Stimulated activated CD8-positive, alpha-beta memory T cell treated with anti-CD3 and anti-CD28 coated beads, Interleukin-7, amount 100 ng/mL, for 24 hours (primary cell): ENCODE measurements at places on chromosomes 2 and 18.

DNA sequence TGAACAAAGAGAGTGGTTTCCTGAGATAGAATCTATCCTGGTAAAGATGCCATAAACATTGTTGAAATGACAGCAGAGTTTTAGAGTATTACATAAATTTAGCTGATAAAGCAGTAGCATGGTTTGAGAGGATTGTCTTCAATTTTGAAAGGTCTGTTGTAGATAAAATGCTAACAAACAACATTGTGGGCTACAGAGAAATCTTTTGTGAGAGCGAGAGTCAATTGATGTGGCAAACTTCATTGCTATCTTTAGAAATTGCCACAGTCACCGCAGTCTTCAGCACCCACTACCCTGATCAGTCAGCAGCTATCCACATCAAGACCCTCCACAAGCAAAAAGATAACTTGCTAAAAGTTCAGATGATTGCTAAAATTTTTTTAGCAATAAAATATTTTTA is 17.5 kb downstream of the VRK2 start:
- DNase-seq: no peak

GRCh38 chr2:189412330-189412953 is 28.8 kb upstream of the WDR75 start:
- DNase-seq: no peak

DNA sequence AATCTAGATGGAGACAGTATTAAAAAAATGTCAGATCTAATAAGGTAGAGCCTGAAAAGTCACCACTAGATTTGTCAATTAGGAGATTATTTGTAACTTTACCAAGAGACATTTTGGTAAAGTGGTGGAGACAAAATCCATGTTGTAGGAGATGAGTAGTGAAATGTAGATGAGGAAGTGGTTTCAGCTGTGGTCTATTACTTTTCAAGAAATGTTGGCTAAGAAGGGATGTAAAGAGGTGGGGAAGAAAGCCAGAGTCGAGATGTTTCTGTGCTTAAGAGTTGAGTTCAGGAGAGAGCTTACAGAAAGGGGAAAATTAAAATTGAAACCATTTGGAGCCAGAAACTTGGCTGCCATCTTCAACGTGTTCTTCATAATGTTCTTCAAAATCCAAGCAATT is 22.2 kb downstream of the ACVR2A start:
- DNase-seq: no peak

- no peak for DNase-seq
Measured at GRCh38 chr18:10530852-10531251, 5.0 kb downstream of the NAPG start.

DNA sequence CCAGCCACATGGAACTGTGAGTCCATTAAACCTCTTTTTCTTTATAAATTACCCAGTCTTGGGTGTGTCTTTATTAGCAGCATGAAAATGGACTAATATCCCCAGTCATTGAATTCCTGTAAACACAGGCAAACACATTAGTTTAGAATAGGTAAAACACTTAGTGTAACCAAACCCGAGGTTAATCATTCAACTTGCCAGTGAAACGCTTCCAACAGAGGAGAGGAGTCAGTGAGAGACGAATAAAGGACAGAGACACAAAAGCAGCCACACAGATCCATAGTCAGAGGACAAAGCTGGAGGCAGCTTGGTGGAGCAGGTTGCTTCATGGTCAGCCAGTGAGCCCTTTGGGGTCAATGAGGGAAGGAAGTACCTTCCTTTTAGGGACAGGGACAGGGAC is 348.1 kb downstream of the TGIF1 start:
- no peak for DNase-seq

- DNase-seq: no peak
Measured at GRCh38 chr2:178644919-178645318, 162.3 kb downstream of the TTN start.

DNA sequence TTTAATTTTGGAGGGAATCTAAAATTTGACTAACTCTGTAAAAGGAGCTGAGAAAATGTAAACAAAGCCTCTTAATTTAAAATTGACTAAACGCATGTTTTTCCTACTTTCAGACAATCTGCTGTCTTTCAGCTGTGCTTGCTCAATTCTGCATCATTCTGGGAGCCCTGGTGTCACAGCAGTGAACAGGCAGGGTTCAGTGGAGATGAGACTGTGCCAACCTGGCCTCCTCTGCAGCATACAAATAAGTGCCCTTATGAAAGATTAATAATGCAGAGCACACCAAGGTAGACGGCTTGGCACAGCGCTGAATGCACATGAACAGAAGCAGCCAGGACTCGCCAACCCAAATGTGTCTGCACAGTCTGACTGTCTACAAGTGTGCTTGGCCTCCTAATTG is 222.0 kb upstream of the CHAC2 start:
- no peak for DNase-seq

GRCh38 chr2:72579591-72580180 is 246.1 kb downstream of the EXOC6B start:
- DNase-seq: no peak

- DNase-seq: no peak
Measured at GRCh38 chr2:72919414-72920317, 2.3 kb downstream of the EMX1 start.

DNA sequence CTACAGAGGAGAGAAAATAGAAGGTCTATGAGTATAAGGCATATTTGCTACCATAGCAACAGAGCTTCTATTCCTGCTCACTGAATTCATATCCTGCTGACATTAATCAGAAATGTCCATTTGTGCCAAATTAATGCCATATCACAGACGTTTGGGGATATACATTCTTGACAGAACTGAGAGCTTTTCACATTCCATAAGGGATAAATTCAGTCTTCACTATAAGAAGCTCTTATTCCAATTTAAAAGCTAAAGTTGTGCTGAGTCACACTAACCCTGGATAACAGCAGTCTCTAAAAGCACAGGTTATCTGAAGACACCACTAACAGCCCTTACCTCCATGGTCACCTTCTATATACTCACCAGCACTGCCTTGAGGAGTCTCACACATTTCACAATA is 178.1 kb downstream of the RAB3GAP1 start:
- no peak for DNase-seq

DNA sequence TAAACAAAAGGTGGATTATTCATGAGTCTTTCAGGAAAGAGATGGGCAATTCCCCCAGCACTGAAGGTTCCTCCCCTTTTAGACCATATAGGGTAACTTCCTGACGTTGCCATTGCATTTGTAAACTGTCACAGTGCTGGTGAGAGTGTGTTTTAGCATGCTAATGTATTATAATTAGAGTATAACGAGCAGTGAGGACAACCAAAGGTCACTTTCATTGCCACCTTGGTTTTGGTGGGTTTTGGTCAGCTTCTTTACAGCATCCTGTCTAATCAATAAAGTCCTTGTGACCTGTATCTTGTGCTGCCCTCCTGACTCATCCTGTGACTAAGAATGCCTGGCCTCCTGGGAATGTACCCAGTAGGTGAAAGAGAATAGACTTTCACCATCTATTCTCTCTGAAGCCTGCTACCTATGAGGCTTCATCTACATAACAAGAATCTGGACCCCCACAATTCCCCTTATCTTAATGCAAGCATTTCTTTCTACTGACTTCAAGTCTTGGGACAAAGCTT is 148.7 kb downstream of the CABLES1 start:
- DNase-seq: no peak

DNA sequence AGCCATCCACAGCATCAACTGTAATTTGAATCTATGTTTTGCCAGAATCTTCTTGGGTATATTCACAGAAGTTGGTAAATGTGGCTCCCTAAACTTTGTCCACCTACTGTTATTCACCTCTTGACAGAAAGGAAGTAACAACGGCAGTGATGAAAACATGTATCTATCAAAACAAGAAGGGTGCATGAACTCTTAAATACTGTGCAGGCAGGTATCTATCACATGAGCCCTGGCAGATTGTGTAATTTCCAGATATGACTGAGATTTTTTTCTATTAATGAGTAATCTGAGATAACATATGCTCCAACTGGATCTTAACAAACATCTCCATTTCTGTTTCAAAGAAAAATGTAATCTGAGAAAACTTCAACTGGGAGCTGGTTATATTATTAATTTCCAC is 36.6 kb downstream of the SFT2D3 start:
- no peak for DNase-seq

DNA sequence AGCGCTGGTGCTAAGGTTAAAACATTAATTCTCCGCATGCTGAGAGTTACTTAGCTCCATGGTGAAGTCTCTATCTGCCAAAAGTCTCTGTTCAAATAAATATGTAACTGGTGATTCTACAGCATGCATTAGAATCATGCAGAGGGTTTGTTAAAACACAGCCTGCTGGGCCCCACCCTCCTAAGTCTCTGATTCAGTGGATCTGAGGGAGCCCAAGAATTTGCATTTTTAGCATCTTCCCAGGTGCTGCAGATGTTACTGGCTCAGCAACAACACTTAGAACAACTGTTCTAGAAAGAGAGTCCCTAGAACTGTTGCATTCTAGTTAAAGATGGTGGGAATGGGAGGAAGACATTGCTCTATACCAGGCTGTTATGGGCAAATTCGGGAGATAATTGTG is 73.4 kb downstream of the DPP10 start:
- DNase-seq: no peak

DNA sequence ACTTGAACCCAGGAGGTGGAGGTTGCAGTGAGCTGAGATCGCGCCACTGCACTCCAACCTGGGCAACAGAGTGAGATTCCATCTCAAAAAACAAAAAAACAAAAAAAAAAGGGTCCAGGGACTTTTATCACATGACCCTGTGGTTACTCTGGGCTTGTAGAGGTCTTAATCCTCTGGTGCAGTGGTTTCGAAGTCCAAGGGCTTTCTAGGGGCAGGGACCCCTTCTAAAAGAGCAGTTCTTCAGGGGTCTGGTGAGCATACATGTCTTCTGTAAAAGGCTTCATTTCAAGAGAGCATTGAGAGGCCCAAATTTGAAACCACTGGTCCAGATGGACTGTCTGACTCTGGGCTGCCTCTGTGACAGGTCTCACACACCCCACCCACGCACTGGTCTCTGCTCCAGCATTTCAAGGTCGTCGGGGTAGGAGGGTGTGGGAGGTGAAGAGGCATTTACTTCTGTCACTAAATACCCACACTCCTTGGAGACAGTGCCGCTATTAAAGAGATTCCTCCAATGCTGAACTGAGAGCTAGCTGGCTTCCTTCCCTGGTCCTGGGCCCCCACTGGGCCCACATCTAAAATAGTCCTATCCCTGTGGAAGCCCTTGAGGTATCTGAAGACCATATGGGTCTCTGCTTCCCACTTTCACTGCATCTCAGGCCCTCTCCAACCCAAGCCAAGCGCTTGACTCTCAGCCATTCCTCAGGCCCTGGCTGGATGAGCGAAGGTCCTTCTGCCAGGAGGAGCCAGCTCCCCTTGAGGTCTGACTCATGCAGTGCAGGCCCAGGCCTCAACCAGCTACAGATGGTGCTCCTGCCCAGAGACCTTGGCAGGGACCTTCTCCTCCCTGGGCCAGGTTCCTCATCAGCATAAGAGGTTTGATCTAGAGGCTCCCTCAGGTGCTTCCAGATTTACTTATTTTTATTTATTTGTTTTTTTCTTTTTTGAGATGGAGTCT is 44.8 kb downstream of the PAX8 start:
- DNase-seq: no peak

- DNase-seq: no peak
Measured at GRCh38 chr2:238163481-238164198, 4.9 kb downstream of the ERFE start.

- no peak for DNase-seq
Measured at GRCh38 chr2:144370937-144371584, 148.9 kb downstream of the ZEB2 start.

DNA sequence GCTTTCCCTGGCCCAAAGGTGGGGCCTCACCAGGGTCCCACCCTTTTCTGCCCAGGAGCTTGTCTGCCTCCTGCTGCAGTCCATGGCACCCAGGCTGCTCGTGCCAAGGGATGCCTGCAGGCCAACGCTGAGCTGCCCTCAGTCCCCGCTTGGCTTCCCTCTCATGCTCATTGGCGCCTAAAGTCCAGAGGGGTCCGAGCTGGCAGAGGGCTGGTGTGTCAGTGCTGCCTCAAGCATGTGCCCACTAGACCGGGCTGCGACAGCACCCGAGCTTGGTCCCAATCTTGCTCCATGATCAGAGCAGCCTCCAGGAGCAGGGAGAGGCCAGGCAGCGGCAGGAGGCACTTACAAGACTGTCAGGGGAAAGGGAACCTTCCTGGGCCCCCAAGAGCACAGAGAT is 287.0 kb downstream of the ICOS start:
- no peak for DNase-seq

- no peak for DNase-seq
Measured at GRCh38 chr2:182300608-182301007, 126.2 kb downstream of the PDE1A start.

DNA sequence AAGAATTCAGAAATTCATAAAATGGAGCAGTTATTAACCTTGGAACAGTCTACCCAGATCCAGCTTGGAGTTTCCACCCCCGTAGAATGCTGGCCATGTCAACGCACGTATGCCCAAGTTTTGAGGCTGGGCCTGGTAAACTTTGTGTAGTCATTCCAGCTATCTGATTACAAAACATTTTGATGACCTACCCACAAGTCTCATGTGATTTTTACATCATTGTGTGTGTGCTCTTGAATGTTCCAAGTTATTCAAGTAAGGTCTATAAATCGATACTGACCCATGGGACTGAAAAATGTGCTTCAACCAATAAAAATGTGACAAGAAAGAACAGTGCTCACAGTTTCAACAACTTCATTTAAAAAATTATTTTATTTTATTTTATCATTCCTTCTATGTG is 32.5 kb upstream of the ICOS start:
- no peak for DNase-seq

GRCh38 chr18:675307-675706 is 17.9 kb downstream of the TYMS start:
- DNase-seq: no peak

DNA sequence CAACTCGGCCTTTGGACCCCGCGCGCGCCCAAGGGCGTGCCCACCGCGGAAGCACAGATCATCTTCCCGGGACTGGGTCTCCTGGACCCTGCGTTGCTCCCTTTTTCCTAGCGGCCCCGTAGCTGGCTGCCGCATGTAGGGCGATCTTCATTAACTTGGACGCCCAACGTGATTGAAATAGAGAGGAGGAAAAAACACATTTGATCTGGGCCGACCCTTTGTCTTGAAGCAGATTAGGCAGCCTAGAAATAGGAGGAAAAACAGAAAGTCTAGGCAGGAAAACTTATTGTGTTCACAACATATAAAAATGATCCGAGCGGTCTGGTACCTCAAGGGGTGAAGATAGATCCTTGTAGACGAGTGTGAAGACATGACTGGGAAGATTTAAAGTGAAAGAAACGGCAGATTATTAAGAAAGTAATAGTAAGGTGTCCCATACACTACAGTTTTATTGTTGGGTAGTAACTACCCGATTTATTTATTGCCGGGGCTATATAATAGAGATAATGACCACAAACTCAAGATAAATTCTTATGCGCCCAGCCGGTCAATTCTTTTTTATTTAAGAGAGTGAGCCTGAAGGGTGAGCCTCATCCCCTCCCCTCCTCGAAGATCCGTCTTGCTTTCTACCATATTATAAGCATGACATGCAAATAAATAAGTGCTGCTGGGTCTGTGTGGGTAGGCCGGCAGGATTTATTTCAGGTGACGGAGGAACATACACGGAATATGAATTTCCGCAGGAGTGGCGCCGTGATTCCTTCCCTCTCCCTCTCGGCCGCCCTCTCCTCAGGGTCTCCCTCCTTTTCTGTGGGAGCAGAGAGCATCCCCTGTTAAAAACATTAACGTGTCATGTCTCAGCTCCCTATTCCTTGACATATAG is 147.4 kb downstream of the MEIS1 start:
- DNase-seq: no peak
